Stimulated activated CD8-positive, alpha-beta memory T cell treated with anti-CD3 and anti-CD28 coated beads, Interleukin-4, amount 100 ng/mL, for 4 hours (primary cell): ENCODE measurements at places on chromosomes 5 and 9.

GRCh38 chr5:136033848-136034247 is 5.1 kb downstream of the TGFBI start:
- DNase-seq, result no peak

GRCh38 chr9:91836515-91836914 is 113.5 kb downstream of the ROR2 start:
- no peak for DNase-seq

DNA sequence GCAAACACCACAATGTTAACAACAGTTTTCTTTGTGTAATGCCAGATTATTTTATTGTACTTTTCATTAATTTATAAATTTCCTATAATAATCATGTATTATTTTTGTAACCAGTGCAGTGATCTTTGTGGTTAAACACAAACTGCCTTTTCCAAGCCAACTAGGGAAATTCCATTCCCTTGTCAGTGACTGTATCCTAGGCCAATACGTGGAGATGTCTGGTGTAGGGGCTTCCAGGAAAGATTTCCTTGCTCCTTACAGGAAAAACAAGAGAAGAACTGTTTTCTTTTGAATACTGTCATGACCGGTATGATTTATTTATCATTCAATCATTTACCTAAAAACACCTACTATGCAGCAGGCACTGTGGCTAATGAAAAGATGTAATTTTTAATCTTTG is 31.4 kb downstream of the FANCC start:
- no peak for DNase-seq

DNA sequence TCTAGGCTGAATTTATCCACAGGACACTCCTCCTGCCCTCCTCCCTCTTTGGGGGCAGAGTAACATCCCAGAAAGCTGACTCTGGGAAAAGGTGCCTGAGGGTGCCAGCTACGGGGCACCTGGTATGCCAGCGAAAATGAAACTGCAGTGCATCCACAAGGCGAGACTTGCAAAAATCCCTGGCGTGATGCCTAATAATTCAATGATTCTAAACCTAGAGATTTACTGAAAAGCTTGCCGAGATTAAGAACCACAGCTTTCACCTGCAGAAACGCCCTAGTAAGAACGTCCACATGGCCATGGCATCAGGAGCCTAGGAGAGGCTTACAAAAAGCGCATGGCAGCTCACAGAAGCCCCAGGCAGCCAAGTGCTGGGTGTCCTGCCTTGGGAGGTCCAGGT is 20.9 kb downstream of the CCNJL start:
- no peak for DNase-seq

- DNase-seq, result no peak
Measured at GRCh38 chr5:143056339-143056704, 286.1 kb downstream of the ARHGAP26 start.

GRCh38 chr5:10676224-10676623 is 84.8 kb downstream of the DAP start:
- no peak for DNase-seq

- no peak for DNase-seq
Measured at GRCh38 chr9:115090486-115090885, 27.5 kb downstream of the TNC start.

GRCh38 chr5:80364892-80365291 is 43.0 kb upstream of the ZFYVE16 start:
- DNase-seq, result no peak
